Activated CD8-positive, alpha-beta memory T cell treated with anti-CD3 and anti-CD28 coated beads for 48 hours (primary cell): ENCODE measurements at places on chromosomes 12 and 14.

DNA sequence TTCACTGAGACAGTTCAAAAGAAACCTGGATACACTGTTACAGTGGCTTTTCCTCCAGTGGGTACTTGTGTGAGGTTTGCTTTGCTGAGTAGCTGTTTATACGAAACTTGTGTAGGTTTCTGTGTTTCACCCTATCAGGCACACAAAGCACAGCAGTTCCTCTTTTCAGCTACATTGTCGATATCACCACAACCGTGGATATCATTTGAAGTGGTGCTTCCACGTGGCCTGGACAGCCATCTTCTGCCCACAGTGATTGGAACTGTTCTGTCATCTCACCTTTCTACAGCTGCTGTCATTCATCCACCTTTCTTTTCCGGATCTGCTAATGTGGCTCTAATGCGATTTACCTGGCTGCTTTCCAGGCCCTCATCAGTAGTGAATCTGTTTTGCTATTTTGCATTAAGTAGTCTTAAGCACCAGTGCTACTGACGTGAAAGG is 368.8 kb downstream of the SYT1 start:
- DNase-seq = no peak

DNA sequence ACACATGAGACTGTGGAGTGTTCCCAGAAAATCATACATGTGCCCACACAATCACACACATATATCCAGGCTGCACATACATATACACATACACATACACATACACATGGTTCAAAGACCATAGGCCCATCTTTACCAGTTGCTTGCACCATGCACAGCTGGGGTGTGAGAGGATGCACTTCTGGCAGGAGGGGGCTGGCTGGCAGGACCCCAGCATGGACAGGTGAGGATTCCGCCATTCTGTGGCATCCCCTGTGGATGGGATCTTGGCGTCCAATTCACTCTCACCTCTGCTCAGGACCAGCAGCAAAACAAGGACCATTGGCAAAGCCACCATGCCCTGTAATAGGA is 7.0 kb downstream of the ITGB7 start:
- DNase-seq = no peak

DNA sequence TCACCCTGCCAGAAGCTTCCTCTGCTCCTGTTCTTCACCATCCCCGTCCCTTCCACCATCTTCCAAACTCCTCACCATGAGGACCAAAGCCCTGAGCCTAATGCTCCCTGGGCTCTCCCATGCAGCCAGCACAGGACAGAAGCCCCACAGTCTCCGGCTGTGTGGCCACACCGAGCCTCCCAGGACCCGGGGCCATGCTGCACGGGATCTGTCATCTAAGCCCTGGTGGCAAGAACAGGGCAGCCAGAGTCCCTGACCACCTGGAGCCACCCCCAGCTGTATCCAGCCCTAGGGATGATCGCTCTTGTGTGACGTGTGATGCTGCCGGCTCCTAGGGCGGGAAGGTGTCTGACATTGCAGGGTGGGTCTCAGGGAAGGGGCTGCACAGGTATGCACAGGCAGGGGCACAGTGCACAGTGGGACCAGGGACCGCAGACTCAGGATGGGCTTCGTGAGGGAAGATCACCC is 8.1 kb downstream of the TMEM179 start:
- DNase-seq = no peak

DNA sequence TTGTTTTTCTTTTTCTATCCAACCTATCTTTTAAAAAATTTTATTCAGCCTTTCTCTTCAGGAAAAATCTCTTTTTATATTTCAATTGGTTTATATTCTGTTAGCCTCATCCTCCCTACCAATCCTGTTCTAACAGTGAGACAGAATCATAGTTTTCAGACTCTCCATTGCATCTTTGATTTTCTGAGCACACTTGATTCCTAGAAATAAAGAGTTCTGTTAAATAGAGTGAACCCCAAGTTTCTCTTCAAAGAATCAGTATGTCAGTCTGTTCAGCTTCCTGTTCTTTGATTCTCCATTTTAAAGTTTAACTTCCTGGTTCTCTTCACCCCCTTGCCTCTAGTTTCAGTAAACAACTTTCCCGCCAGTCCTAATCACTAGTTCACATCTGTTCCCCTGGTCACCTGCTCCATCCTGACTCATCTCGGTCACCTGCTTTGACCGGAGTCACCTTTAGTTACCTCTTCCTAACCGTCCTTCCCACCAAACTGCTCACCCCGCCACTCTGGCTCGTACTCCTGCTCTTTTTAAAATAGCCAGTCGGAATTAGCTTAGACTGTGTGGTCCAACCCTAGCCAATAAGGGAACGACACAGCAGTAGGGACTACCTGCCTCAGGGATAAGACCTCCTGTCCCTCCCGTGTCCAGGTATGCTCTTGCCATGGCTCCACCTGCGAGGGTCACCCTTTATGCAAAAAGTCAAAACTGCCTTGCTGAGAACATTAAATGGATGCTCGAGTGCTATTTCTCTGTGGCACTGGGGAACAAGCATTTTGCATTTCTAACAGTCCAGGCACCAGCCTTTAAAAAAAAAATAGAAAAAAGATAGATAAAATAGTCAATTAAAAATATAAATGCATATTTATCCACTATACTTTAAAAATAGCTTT is 48.4 kb downstream of the DDX51 start:
- DNase-seq = no peak

- DNase-seq = no peak
Observed at GRCh38 chr12:89470741-89471509, 53.7 kb downstream of the GALNT4 start.

DNA sequence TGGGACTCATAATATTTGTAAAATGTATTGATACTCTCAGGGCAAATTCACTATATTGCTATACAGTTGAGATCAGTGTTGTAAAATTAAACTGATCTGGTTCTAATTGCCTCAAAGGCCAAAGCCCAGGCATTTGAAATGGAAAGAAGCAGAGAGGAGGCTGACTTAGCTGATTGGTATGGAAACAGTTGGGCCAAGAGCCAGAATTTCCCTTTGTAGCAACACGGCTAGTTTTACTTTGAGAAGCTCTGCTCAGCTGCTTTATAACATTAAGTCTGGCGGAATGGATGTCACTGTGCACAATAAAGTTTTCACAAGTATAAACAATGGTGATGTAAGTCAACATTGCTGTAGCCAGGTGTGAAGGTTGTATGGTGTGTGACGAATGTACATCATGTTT is 186.4 kb downstream of the MSRB3 start:
- no peak for DNase-seq

GRCh38 chr12:112852127-112852526 is 54.6 kb upstream of the OAS1 start:
- no peak for DNase-seq

DNA sequence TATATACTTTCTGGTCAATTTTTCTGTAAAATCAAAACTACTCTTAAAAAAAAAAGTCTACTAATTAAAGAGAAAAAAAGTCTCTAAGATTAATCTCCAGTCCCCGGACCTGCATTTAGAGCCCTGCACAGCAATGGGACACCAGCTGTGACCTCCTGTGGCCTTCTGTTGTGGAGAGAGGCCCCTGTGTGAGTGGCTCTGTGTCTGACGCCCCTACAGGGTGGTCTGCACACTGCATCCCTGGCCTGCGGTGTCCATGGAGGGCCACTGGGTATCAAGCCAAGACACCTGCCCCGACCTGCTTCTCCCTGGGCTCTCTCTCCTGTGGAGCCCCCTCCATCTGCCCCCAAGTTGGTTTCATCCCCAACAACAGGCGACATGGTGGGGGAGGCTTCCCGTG is 248.0 kb upstream of the DIO3 start:
- no peak for DNase-seq

DNA sequence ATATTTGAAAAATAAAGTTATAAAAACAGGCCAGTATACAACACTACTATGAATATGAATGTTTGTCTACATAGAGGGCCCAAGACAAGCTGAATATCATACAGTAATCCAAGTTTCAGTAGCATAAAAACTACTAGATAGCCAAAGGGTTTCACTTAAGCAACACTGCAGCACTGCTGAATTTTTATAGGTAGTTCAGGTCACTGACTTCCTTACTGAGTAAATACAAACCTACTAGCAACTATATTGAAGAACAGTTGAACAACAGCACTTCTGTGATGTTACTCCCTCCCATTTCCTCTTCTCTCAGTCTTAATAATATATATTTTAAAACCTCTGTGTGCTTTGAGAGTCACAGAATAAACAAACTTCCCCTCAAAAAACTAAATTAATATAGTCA is 42.7 kb downstream of the GTF2A1 start:
- DNase-seq = no peak
